ENCODE measurements at places on chromosomes 1 and 21. TPM values are rescaled to one million over a fixed set of nuclear protein-coding genes. Genes with fewer than 3 reads are reported as not detected.

SLC2A5 gene
- 1.6 TPM for total RNA-seq

FABP3 gene
- 11.3 TPM for total RNA-seq

MTFR1L gene
- 20.1 TPM for total RNA-seq

ALPL gene
- total RNA-seq: 11.1 TPM

All from renal cortical epithelial cell (primary cell).